Esophagus muscularis mucosa (tissue), 4 donors: ENCODE measurements at places on chromosomes 13 and 19. TPM values are rescaled to one million over a fixed set of nuclear protein-coding genes. Genes with fewer than 3 reads are reported as not detected.

DNA sequence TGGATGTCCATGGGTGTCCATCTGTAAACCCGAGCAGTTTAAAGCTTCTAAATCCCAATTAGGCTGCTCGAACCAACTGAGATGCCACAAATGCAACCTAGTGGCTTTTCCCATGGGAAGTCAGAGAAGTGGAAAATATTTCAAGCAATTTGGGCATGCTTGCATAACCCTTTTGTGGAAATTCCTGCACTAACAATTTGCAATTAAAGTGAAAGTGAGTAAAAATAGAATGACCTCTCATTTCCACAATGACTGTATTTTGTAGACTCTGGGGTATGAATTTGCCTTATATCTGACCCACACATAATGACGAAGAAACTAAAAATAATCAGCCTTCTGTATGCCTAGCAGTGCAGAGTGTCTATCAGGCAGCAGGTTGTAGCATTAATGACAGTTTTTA, 91.8 kb upstream of the TSC22D1 start:
- no peak for DNase-seq

GRCh38 chr19:15161028-15161984, 39.5 kb downstream of the NOTCH3 start:
- no peak for DNase-seq

GRCh38 chr13:99123101-99124045, 77.3 kb upstream of the UBAC2 start:
- DNase-seq = no peak

DNA sequence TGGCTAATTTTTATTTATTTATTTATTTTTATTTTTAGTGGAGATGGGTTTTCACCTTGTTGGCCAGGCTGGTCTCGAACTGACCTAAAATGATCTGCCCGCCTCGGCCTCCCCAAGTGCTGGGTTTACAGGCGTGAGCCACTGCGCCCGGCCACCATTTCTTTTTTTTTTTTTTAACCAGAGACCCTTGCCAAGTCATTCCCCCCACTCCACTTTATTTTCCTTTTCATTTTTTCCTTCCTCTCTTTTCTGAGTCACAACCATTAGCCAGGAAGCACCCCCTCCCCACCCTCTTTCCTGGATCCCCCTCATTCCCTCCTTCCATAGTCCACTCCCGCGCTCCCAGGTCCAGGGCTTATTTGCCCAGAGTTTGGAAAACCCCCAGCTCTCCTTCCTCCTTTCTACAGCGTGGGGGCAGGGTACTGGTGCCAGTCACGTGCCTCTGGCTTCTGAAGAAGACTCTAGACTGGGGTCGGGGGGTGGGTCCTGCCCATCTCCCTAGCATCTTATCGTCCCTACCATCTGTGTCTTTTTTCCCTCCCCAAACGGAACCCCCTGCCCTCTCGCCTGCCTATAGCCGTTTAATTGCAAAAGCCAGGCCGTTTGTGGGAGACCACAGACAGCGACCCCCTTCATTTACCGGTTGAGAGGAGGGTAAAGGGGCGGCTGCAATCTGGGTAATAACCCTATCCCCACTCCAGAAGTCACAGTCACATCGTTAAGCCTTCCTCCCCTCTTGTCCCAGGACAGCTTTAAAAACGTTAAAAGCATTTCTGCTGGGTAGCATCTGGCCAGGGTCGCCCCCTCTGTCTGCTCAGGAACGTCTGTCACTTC, 1.1 kb upstream of the CALR start:
- DNase-seq = no peak

GRCh38 chr13:76636829-76637228, 249.4 kb downstream of the KCTD12 start:
- DNase-seq = no peak

- no peak for DNase-seq
These were observed 11.5 kb upstream of the SERPINE3 start for GRCh38 chr13:51327961-51328360.

Gene SCGB2B2
- not detected for total RNA-seq

- DNase-seq = peak; percentile 19
These were observed 48.7 kb upstream of the ZNF507 start for GRCh38 chr19:32296694-32297093.

DNA sequence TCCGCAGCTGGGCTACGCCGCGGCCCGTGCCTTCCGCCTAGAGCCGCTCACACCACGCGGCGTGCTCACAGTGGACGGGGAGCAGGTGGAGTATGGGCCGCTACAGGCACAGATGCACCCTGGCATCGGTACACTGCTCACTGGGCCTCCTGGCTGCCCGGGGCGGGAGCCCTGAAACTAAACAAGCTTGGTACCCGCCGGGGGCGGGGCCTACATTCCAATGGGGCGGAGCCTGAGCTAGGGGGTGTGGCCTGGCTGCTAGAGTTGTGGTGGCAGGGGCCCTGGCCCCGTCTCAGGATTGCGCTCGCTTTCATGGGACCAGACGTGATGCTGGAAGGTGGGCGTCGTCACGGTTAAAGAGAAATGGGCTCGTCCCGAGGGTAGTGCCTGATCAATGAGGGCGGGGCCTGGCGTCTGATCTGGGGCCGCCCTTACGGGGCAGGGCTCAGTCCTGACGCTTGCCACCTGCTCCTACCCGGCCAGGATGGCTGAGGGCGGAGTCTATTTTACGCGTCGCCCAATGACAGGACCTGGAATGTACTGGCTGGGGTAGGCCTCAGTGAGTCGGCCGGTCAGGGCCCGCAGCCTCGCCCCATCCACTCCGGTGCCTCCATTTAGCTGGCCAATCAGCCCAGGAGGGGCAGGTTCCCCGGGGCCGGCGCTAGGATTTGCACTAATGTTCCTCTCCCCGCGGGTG, 7.4 kb downstream of the DBP start:
- DNase-seq = no peak

DNA sequence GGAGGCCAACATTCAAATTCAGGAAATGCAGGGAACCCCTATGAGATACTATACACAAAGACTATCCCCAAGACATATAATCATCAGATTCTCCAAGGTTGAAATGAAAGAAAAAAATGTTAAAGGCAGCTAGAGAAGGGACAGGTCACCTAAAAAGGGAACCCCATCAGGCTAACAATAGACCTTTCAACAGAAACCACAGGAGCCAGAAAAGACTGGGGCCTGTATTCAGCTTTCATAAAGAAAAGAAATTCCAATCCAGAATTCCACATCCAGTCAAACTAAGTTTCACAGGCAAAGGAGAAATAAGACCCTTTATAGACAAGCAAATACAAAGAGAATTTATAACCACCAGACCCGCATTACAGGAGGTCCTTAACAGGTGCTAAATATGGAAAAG, 1703.6 kb upstream of the PRR20A start:
- no peak for DNase-seq

Gene ZNF296
- not detected for total RNA-seq

- DNase-seq = no peak
These were observed 56.4 kb upstream of the NPAS1 start for GRCh38 chr19:46963093-46963734.

Gene ZNF17
- 6.1 TPM for total RNA-seq

- no peak for DNase-seq
These were observed 29.2 kb downstream of the IL12RB1 start for GRCh38 chr19:18057557-18057956.

Gene ERICH6B
- total RNA-seq = not detected

Gene PRTN3
- not detected for total RNA-seq

DNA sequence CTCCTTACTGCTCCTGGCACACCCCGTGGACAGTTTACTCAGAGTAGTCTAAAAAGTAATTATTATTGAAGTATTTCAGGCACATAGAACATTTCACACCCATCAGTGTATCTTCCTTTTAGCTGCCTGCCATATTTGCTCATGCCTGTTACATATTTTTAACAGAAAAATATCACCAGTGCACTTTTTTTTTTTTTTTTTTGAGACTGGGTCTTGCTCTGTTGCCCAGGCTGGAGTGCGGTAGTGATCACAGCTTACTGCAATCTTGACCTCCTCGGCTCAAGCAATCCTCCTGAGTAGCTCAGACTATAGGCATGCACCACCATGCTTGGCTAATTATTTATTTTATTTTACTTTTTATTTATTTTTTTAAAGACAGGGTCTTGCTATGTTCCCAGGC, 40.7 kb upstream of the GPI start:
- no peak for DNase-seq

GRCh38 chr13:32391101-32391619, 36.8 kb downstream of the N4BP2L1 start:
- DNase-seq = no peak

Gene EXOC3L2
- total RNA-seq = 2.8 TPM

Gene RPL28
- total RNA-seq = 332 TPM

- no peak for DNase-seq
These were observed 626 bp upstream of the BCL3 start for GRCh38 chr19:44747739-44748425.

- no peak for DNase-seq
These were observed 331.7 kb downstream of the LIG4 start for GRCh38 chr13:107883561-107884175.

Gene ZNF211
- total RNA-seq = 9.6 TPM

DNA sequence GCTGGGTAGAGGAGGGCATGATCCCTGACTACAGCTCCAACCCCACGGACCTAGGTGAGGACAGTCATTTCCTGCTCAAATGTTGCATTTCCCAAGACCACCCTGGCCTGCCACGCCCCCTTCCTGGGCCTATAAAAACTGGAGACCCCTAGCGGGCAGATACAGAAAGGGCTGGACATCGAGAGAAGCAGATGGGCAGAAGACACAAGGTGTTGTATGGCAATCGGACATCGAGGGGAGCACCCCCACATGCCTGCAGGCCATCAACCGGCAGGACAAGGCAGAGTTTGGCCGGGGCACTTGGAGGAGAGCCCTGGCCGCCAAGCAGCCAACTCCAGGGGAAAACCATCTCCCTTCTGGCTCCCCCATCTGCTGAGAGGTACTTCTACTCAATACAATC, 746.4 kb downstream of the PCDH9 start:
- DNase-seq = no peak

Gene OR10H1
- not detected for total RNA-seq

Gene WDR88
- not detected for total RNA-seq

Gene ZNF493
- 23.2 TPM for total RNA-seq

GRCh38 chr19:51427201-51427600, 9.8 kb upstream of the SIGLEC10 start:
- DNase-seq = no peak

Gene ZNF208
- total RNA-seq = 7.1 TPM

DNA sequence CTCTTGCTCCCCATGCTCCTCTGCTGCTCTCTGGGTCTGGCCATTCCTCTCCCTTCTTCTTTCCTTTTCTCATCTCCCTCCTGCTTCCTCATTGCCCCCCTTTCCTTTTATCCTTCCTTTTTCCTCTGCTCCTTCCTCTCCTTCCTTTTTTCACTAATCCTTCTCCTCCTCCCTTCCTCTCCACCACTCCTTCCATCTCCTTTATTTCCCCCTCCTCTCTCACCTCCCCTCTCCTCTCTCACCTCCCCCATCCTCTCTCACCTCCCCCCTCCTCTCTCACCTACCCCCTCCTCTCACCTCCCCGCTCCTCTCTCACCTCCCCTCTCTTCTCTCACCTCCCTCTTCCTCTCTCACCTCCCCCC, 13.6 kb downstream of the ARHGEF1 start:
- DNase-seq = no peak

GRCh38 chr13:93146584-93147297, 79.9 kb upstream of the GPC6 start:
- no peak for DNase-seq
